ENCODE measurements at places on chromosomes 2 and 18.
A peak's percentile ranks its signal among the peaks of the same experiment; 100 is the strongest.

DNA sequence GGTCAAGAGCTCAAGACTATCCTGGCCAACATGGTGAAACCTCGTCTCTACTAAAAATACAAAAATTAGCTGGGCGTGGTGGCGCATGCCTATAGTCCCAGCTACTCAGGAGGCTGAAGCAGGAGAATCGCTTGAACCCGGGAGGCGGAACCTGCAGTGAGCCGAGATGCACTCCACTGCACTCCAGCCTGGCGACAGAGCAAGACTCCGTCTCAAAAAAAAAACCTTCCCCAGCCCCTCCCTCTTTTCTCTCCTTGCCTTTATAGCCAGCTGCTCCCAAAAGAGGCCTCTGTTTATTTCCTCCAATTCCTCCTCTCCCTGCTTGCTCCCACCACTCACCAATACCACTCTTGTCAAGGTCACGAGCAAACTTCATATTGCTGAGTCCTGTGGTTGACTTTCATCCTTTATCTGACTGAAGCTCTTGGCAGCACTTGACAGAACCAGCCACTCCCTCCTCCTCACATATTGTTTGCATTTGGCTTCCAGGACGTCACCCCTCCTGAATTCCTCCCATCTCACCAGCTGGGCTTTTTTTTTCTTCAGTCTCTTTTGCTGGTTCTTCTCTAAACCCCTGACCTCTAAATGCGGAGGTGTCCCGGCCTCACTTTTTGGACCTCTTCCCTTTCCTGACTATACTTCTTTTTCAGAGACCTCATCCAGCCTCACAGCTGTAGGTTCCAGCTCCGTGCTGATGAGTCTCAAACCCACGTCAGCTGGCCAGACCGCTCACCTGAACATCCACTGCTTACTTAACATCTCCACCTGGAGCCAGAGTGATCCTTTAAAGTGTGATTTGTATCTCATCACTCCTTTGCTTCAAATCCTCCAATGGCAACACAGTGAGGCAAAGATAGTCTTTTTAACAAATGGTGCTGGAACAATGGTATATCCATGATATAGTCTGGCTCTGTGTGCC lies 84.6 kb upstream of the CAB39 start:
- no peak for DNase-seq

GRCh38 chr2:44348400-44348799 lies 12.9 kb downstream of the PREPL start:
- DNase-seq, result no peak

- no peak for DNase-seq
These were observed 25.9 kb downstream of the RAB12 start for GRCh38 chr18:8635087-8635486.

- DNase-seq, result peak; percentile 18
These were observed 2.0 kb downstream of the TCF4 start for GRCh38 chr18:55585920-55586561.

DNA sequence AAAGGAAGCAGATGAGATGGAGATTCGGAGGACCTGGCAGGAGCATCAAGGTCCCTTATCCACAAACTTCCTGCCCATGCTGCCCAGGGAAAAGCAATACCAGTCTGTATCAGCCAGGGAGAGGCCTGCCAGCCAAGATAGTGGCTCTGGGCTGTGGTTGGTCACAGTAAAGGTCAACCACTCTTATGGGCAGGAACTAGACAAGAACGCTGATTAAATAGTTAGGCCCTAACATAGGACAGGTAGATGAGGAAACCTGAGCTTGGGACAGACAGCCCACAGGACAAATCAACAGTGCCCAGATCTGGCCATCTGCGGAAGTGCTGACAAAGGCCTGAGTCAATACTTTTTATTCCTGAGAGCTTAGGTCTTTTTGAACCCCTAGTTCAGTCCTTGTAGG lies 10.7 kb downstream of the PSTPIP2 start:
- DNase-seq, result no peak

- DNase-seq, result no peak
These were observed 409.2 kb upstream of the SPHKAP start for GRCh38 chr2:228590681-228591080.

GRCh38 chr2:173693044-173693589 lies 272.1 kb downstream of the SP3 start:
- no peak for DNase-seq

- peak; percentile 85 for DNase-seq
These were observed 3.7 kb upstream of the GAD1 start for GRCh38 chr2:170812710-170813600.

GRCh38 chr18:26378701-26379100 lies 152.5 kb downstream of the TAF4B start:
- no peak for DNase-seq
